ENCODE measurements at places on chromosomes 13 and 19.

GRCh38 chr13:99572921-99573320 is 71.6 kb downstream of the TM9SF2 start:
- no peak for DNase-seq

DNA sequence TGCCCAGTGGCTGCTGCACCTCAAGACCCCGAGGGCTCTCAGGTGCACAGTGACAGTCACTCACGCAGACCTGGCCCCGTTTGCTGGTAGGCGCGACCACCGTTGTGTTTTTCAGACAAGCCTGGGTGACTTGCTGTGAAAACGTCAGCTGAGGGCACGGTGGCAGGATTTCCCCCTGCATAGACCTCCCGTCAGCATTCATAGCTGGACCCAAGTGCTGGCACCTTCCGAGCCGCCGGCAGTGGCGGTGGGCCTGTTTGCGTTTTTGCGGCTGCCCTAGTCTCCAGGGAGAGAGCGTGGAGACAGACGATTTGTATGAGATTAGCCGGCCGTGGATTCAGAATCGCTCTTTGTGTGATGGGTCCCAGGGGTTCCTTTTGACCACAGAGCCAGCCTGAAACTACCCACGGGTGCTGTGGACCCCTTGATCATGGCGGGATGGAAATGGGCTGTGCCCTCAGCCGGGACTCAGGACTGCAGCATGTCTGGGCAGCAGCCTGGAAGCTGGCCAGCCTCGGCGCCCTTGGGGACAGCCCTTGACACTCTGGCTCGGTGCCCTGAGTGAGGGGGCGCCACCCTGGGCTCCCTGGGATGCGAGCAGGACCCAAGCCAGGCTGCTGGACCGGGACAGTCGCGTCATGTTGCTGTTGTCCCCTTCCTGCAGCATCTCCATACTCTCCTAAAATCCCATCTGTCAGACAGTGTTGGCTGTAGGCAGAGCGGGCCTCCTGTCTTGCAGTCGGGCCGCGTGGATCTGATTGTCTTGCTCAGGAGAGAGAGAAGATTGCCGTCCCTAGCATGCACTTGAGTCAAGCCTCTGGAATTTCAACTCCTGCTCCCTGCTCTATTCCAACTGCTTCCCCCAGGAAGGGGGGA is 8.6 kb downstream of the KDM4B start:
- DNase-seq, result no peak

DNA sequence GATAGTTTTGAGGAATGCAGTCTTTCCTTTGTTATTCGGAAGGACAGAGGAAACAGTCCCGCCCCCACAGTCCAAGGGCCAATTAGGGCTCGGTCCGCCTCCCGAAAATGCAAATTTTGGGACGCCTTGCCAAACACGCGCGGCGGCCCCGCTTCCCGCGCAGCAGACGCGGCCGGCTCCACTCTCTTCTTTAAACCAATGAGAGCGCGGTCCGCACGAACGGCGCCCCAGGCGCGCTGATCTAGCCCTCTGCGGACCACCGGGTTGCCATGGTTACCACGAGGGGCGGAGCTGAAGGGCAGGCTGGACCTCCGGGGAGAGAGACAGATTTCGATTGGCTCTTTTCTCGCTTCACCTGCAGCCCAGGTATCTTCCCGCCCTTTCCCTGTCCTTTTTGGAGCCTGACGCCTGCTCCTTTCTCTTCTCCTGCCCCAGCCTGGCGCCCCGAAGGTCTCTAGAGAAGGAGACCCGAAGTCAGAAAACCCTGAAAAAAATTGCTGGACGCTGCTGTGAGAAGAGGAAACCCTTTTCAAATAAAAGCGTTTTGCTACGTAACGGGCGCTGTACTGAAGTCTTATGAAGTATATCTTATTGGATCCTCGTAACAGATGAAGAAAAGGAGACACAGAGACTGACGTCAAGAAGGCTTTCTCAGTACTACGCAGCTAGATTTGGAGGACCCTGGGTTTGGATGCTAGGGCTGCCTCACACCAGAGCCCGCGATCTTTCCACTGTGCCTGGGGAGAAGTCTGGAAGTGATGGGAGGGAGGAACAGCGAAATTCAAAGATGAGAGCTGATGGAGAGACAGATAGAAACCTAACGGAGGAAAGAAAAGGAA is 2.0 kb downstream of the PTH2 start:
- DNase-seq, result no peak

DNA sequence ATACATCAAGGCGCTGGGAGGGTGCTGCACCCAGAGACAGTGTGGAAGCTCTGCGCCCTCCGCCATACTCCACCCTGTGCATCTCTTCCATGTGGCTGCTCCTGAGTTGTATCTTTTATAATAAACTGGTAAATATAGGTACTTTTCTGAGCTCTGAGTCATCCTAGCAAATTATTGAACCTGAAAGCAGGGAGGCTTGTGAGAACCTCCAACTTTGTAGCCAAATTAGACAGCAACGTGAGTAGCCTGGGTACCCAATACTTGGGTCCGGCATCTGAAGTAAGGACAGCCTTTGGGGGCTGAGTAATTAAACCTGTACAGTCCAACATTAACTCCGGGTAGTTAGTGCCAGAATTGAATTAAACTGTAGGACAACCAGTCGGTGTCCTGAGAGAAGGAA is 57.4 kb downstream of the RUBCNL start:
- DNase-seq, result peak; percentile 9

DNA sequence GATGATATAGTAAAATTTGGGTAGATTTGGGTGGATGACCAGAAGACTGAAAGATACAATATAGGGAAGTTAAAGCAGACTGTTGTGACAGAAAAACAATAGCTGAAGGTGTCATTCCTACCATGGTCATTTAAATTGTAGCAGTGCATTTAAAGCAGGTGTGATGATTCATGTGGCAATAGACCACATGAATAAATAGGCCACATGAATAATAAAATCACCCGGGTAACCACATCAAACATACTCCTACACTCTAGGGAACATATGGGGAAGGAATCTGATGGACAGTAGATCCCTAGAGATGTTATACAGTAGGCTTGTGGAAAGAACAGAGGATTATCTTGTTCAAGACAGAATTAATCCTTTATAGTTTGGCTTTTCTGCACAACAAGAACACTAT is 392.6 kb downstream of the SLITRK5 start:
- no peak for DNase-seq

DNA sequence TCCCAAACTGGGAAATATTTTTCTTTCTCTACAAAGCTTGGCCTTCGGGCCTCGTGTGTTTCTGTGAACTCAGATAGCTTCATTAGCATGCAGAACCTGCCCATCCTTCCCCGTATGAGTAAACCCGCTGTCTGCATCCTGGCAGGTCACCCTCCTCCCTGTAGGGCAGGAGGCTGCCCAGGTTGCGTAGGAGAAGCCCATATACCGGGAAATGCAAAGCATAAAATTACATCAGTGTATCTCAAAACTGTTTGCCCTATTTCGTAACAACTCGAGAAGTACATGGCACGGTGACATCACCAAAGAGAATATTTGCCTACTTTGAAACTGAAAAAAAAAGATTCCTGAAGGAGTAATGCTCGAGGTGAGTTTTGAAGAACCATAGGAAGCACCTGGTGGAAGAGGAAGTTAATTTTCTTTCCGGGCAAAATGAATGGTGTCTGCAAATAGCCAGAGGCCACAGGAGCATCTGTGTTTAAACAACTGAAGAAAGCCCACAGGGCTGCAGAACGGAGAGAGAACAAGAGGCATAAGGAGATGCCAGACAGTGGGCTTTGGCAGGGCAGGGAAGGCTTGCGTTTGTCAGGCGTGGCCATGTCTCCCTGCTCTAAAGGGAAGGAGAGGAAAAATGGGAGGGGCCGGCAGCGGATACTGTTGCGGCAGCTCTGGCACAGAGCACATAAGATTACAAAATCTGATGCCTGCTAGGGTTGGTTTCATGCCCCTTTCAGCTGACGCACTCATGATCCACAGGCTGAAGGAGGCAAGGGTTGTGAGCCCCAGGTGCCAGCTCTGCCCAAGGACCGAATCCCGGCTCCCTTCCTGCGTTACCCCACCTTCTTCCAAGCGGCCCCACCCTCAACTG is 81.4 kb downstream of the IRS2 start:
- DNase-seq, result no peak

GRCh38 chr13:113836768-113837559 is 26.9 kb downstream of the GAS6 start:
- peak; percentile 39 for DNase-seq

- no peak for DNase-seq
Measured at GRCh38 chr19:1177322-1178114, 3.5 kb upstream of the SBNO2 start.

DNA sequence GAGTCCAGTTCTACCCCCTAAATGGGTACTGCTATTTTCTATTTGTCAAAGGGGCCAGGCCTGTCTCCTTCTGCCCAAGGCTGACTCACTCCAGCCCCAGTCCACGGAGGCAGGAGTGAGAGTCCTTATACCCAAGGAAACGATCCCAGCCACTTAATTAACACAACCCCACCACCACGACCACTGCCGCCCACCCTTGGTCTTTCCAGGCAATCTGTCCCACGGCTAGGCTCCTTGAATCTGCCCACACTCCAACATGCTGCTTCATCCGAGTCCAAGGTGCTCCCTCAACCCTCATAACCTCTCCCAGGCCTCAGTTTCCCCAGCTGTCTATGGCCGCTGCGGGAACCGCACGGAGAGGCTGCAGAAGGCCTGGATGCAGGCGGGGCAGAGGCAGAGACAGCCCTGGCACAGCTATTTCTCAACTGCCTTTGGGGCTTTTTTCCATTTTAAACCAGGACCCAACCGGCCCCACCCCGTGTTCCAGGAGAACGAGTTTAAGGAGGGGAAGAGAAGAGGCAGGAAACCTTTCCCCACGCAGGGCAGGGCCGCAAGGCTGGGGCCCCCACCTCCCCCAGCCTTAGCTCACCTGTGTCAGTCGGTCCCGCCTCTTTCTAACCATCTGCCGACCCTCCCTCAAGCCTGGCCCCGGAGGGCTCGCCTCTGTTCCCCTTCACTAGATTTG is 746 bp downstream of the RAB3D start:
- no peak for DNase-seq

GRCh38 chr13:98772794-98773452 is 20.5 kb upstream of the SLC15A1 start:
- no peak for DNase-seq

- DNase-seq, result peak; percentile 69
Measured at GRCh38 chr19:7326105-7326877, 22.4 kb upstream of the ARHGEF18 start.

GRCh38 chr19:40974633-40975037 is 16.4 kb upstream of the CYP2B6 start:
- peak; percentile 85 for DNase-seq

DNA sequence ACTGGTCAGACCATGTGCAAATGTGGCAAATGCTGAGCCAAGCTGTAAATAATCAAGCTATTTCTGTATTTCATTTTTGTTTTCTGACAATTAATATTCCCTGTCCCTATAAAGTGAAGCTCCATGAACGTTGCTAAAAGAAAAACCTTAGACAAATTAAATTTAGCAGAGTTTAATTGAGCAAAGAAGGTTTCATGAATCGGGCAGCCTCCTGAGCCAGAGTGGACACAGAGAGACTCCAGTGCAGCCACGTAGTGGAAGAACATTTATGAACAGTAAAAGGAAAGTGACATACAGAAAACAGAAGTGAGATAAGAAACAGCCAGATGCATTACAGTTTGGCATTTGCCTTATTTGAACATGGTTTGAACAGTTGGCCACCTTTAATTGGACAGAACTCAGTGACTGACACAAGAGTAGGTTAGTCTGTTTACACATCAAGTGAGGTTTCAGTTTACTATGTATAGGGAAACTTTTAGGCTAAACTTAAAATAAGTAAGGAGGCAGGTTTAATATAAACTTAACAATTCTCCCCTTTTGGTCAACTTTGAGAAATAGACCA is 69.7 kb downstream of the UFM1 start:
- peak; percentile 28 for DNase-seq

DNA sequence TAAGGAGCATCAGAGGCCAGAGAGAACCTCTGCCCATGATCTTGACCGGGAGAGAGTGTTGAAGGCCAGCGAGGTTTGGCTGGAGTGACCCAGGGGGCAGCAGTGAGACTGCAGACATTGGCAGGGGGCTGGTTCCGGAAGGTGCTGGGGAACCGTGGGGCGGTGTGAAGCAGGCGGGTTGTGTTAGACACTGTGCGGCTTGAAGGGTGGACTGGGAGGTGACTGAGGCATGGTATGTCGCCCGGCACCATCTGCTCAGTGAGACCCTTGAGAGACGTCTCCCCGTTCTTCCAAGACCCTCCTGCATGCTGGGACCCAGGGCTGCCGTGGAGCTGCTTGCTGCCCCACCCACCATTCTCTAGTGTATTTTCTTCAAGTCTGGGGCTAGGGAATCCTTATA is 24.6 kb downstream of the CARM1 start:
- no peak for DNase-seq

- no peak for DNase-seq
Measured at GRCh38 chr13:35139591-35139990, 197.5 kb downstream of the NBEA start.

DNA sequence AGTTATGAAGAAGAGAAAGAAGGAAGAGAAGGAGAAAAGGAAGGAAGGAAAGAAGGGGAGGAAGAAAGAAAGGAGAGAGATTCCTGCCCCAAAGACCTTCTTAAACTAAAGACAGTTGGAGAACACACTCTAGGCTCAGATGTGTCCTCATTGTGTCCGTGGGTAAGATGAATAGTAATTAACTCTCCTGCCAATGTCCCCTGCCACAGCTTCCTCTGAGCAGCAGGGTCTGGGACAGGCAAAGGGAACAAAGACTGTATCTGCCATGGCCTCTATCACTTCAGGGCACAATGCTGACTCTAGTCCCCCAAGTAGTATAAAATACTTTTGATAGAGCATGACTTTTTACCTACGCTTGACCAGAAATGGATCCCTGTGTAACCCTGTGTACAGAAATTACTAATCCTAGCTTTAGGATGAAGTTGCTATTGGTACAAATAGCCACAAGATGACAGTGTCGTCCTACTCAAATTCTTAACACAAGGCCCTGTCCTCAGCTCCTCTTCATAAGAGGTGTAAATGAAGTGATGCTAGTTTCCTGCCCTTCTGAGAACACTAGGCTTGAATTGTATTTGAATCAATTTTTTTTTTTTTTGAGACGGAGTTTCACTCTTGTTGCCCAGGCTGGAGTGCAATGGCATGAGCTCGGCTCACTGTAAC is 186.2 kb upstream of the GPR12 start:
- peak; percentile 66 for DNase-seq

DNA sequence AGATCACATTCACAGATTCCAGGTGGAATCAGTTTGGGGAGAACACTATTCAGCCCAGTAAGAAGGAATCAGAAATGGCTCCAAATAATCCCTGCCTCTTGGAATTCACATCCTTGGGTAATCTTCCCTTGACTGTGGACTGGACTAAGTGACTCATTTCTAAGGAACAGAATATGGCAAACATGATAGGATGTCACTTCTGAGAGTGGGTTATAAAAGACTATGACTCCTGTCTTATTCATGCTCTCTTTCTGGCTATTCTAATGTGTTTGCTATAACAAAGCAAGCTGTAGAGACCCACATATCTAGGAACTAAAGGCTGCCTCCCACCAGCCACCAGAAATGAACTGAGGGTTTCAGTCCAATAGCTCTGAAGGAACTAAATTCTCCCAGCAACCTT is 37.8 kb downstream of the MBD3L2B start:
- DNase-seq, result no peak

All from GM12865 (cell line).